A673 (cell line): ENCODE measurements at places on chromosomes 6 and 20.

GRCh38 chr6:163694988-163695398, 280.5 kb downstream of the QKI start:
- no peak for DNase-seq

DNA sequence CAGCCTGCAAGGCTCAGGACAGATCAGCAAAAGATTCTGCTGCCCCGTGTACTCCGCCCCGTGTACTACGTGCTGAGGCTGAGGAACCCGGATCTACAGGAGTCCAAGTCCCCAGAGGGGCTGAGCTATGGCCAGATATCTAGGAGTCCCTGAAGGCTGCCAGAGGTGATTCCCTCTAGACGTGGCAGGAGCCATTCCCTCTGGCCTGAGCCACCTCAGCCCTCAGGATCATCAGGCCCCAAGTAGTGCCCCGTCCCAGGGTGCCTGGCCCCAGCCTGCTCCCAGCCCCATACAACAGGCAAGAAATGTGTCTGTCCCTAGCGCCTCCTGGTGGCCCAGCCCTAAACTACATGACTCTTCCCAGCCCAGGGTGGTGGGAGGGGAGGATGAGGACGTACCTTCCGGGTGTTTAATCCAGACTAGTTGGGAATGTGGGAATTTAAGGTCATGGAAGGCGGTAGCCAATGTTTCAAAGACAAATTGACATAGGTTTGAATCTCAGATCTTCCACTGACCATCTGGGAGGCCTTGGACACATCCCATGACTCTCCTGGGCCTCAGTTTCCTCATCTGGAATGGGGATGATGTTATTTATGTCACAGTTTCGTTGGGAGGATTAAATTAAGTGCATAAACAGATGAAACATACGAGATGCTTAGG, 49.4 kb upstream of the PTPN1 start:
- DNase-seq = peak; percentile 88

DNA sequence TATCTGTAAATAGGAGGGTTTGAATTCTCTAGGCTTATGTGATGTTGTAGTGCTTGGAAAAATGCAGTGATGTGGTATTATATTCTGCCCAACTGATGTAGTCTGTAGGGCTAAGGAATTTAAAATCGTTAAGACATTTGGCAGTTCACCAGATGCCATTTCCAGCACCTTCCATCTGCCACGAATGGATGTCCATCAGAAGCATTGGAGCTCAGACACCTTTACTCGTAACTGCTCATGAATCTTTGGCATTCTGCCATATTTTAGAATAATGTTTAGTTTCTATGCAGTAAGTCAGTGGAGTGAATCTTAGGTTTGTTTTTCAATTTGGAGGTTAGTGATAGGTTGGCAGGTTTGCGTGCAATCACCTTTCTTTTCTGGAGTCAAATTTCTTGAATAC, 2.4 kb upstream of the SYTL3 start:
- DNase-seq = no peak

DNA sequence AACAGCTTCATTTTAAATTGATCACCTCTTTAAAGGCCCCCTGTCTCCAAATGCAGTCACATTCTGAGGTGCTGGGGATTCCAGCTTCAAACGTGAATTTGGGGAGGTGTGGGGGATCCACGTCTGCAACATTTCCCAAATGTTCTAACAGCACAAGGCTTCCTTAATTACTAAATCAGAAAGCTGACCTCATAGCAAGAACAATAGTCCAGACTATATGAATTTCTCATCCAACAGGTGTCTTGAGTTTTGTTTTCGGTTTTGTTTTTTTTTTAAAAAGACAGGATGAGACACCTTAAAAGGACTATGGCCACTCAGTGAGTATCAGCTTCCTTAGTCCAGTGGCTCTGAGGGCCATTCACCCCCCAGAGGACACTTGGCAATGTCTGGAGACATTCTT, 11.5 kb downstream of the ATP9A start:
- no peak for DNase-seq

DNA sequence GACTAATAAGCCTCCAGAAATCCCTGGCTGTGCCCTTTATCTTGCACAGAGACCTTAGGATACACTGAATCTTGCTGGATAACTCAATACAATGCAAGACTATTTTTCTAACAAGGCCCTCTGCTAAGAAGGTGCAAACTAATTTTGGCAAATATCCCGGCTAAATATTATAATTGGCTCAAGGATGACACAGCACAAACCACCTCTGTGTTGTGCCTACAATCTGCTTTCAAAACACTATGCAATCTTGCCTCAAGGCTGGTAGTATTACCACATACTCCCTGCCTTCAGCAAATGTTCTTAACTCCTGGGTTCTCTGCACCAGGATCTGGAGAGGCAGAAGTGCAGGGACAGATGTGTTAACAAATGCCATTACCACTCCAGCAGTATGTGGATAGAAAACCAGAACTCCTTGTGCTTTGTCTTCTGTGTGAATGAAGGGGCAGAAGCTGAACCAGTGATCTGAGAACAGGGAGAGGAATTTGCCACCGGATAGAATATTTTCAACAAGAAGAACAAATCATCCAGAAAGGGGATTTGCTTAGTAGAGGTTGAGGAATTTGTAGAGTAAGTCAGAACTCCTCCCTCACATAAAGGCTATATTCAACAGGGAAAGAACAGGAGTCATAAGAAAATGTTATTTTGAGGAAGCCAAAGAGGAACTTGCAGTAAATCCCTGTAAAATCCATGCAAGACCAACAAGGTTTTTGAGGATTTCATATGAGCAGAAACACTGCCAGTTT, 74.1 kb upstream of the SLC4A11 start:
- peak; percentile 60 for DNase-seq

GRCh38 chr20:56181583-56181982, 66.9 kb upstream of the MC3R start:
- no peak for DNase-seq

DNA sequence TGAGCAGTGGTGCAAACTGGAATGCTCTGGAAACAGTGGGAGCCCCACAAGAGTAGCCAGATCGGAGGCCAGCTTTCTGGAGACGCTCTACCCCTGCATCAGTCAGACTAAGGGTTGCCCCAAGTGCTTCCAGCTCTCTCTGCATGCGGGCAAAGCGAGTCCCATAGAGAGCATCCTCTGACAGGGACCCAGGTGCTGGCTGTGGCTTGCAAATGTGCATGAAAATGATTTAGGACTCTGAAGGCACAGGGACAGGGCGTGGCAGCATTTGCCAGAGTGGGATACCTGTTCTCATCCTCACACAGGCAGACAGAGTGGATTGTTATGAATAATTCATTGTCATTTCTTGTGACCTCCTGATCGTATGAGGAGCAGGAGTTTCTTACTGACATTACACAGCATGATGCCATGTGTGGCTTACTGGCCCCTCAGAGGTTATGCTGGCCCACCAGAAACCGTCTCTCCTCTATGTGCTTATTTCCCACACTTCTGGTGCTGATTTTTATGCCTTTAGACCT, 10.3 kb downstream of the RIN2 start:
- no peak for DNase-seq

- DNase-seq = no peak
Measured at GRCh38 chr6:137751768-137752560, 115.1 kb upstream of the TNFAIP3 start.

GRCh38 chr6:141158740-141159139, 974.0 kb upstream of the GJE1 start:
- no peak for DNase-seq

DNA sequence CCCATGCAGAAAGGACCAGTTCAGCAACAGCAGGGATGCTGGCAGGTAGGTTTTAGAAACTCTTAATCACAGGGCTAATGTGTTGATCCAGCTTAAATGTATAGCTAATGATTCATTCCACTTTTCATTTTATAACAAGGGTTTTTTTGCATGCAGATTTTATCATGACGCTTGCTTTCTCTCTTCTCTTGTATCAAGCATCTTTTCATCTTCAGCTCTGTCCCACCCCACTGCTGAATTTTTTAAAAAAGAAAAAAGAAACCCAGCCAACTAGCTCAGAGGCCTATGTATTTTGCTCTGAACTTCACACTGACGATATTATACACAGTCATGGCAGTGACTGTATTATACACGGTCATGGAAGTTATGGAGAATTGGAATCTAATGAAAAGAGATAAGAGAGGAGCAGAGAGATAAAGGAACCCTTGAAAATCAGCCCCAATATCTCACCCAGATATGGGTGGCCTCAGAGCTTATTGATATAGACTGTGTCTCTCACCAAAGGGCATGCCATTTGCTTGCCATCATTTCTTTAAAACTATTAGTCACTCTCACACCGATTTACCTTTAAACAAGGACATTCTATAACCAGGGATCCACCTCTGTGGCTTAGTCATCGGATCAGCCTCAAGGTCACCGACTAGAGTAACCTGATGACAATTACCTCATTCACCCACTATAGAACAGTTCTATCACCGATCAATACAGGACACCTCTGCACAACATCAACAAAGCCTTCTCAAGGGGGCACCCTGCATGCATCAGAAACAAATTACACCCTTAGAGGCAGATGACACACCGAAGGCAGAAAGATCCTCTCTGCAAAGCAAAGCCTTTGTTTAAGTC, 222.0 kb downstream of the ATXN1 start:
- DNase-seq = no peak

GRCh38 chr6:4059115-4059777, 19.7 kb downstream of the FAM217A start:
- peak; percentile 69 for DNase-seq

DNA sequence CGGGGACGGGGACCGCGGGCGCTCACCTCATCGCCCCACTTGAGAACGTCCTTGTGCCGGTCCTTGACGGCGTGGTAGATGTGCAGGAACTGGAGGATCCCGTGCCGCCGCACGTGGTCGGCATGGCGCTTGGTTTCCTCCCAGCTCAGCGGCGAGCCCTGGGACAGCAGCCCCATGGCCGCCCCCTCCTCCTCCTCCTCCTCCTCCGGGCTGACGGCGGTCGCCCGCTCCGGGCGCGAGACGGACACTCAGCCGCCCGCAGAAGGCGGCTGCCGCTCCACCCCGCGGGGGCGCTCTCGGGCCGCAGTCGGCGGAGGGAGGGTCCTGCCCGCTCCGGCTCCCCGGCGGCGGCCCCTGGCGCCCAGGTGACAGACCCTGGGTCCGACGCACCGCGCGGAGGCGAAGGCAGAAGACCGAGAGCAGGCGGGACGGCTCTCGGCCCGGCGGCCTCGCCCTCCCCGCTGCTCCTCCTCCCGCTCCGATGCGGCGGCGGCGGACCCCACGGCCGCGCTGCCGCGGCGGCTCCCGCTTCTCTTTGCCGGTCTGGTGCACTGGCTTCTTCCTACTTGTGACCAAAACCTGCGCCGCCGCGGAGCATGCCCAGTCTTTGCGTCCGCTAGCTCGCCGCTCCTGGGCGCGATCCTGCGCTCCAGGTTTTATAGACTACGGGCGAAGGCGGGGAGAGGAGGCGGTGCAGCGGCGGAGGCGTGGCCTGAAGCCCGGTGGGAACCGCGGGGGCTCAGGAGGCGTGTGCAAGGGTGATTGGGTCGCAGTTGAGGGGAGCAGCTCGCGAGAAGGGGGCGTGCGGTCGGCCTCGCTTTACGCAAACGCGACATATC, at the start of gene GCLC:
GCLC (minus strand) TSS at position 632 of the 839 bp plus-strand sequence; CDS start at position 176, 456 bp downstream.
- peak; percentile 97 for DNase-seq

GRCh38 chr6:78308025-78308424, 559.3 kb upstream of the IRAK1BP1 start:
- no peak for DNase-seq

DNA sequence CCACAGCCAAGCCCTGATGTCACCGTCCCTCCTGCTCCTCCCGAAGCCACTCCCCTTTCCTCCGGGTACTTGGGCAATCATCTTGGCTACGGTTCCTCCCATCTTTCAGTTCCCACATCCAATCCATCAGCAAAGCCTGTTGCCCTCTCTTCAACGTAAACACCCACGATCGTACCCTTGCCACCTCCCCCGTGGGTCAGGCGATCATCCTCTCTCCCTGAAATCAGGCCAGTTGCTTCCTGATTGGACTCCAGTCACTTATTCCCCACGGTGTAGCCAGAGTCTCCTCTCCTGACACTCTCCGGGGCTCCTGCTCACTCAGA, 44.5 kb downstream of the SULF2 start:
- DNase-seq = peak; percentile 45

GRCh38 chr20:17620371-17621228, 50.7 kb downstream of the DSTN start:
- no peak for DNase-seq

- DNase-seq = no peak
Measured at GRCh38 chr6:28603891-28604290, 78.2 kb downstream of the GPX5 start.

DNA sequence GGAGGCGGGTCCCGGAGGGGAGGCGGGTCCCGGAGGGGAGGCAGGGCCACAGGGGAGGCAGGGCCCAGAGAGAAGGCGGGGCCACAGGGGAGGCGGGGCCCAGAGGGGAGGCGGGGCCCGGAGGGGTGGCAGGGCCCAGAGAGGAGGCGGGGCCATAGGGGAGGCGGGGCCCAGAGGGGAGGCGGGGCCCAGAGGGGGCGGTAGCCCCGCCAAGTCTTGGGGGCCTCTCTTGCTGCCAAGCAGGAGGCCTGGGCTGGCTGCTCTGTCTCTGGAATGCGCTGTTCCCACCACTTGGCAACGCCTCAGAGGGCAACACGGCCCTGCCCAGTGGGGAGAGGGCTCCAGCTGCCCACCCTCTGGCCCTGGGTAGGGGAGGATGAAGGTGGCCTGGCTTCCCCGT, 80.5 kb downstream of the YTHDF1 start:
- DNase-seq = no peak

DNA sequence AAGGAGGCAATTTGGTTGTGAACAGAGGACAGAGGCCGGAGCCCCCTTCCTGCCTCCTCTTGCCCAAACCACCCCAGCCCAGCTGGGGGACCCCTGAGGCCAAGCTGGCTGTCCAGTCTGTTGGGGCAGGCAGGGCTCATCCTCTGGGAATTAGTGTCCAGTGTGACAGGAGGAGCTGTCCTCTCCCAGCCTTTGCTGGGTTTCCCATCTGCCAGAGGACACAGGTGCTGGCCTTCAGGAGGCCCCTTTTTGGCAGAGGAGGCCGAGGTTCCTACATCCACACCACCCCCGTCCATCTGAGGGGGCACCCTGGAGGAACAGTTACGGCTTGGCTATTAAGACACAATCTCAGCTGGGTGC, 44.7 kb upstream of the MDGA1 start:
- DNase-seq = no peak

GRCh38 chr6:5025911-5026819, 22.3 kb upstream of the RPP40 start:
- peak; percentile 89 for DNase-seq

DNA sequence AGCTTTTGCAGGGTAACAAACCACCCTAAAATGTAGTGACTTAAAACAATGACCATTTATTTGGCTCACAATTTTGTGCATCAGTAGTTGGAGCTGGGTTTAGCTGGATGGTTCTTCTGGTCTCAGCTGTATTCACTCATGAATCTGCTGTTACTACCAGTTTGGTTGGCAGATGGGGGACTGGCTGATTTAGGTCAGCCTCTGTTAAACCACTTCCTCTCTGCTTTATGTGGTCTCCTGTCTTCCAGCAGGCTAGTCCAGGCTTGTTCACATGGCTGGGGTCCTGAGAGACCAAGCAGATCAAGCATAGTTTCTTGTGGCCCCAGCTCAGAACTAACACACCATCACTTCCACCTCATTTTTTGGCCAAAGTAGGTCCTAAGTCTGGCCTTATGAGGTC, 67.2 kb upstream of the LAMP5 start:
- DNase-seq = no peak

GRCh38 chr6:153123801-153124200, 7.3 kb downstream of the RGS17 start:
- DNase-seq = no peak

- no peak for DNase-seq
Measured at GRCh38 chr6:170199716-170200115, 91.2 kb downstream of the DLL1 start.
